ENCODE measurements at places on chromosomes 16 and 17. TPM values are rescaled to one million over a fixed set of nuclear protein-coding genes. Genes with fewer than 3 reads are reported as not detected.

CHRNE gene
- 0.27 TPM for total RNA-seq

DNA sequence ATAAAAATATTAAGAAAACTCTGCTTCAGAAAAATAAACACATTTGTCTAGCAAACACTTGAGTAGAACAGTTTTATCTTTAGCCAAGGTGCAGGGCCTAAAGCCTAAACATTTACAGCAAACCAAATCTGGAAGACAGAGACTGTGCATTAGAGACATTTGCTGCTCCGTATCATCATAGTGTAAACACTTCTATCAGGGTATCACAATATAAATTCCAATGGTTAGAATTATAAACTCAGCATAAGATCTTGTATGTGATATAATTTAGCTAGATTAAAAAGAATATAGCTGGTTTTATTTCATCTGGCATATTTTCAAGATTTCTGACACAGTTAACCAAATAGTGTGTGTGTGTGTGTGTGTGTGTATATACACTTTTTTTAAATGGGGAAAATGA, 133.8 kb upstream of the NACA2 start:
- no peak for DNase-seq

GRCh38 chr16:75261590-75262078, 10.2 kb upstream of the BCAR1 start:
- DNase-seq = no peak

KLHL10 gene
- total RNA-seq = not detected

TBC1D3D gene
- 0.91 TPM for total RNA-seq

CES5A gene
- not detected for total RNA-seq

- no peak for DNase-seq
Measured at GRCh38 chr16:57750796-57751538, 15.4 kb downstream of the KATNB1 start.

Data from osteocyte (in vitro differentiated cells).